ENCODE measurements at places on chromosomes 5 and 9.

DNA sequence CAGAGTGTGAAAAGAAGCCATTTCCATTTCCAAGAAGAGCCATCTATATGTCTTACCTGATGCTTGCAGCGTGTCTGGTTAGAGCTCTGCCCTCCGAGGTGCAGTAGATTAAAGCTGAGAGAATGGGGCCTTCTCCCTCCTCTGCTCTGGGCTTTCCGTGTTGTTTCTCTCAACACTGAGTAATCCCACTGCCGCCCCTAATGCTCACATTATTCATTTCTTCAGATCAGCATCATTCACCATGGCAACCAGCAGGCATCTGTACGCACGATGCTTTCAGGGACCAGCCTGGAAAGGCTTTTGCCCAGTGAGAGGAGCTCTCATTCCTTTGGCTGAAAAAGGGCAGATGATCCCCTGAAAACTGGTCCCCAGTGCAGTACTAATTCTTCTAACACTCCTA lies 79.6 kb downstream of the CYFIP2 start:
- no peak overlapping the region for H3K4me3 ChIP-seq
- no peak overlapping the region for H3K27ac ChIP-seq
- no peaks in the 10 kb centered on the region for H3K27me3 ChIP-seq
- no peak for DNase-seq

DNA sequence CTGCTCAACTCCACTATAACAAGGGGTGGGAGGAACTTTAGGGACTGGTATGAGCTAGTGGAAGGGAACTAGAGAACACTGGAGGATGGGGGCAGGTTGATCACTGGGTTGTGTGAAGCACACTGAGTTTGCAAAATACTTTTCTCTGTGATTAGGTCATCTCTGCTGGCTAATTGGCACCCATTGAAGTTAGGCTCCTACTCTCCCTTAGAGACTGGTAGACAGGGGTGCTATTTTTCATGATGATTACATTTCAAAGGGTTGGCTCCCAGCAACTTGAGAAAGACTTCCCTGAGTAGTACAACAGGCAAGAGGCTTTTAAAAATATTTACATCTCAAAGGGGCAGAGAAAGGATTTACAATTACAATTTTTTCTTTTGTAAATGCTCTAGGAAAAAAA lies 50.4 kb upstream of the MTAP start:
- H3K4me3 ChIP-seq: no peak overlapping the region
- no peak overlapping the region for H3K27ac ChIP-seq
- no peaks in the 10 kb centered on the region for H3K36me3 ChIP-seq
- no peak for DNase-seq

DNA sequence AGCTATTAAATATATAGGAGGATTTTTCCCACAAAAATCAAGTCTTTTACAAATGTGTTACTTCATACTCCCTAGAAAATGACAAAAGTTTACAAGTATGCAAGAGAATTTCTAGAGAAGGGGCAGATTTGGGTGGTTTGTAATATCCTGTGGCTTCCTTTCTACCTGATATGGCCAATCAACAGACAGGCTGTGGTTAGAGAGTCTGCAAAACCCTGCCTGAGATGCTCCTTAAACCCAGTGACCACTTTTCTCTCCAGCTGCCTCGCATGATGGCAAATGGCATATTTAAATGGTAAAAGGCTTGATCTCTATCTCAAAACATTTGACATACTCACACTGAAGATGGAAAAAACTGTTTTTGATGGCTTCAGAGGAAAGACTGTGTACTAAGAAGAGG lies 550.1 kb upstream of the ZNF462 start:
- DNase-seq: no peak
- H3K27me3 ChIP-seq: no peaks in the 10 kb centered on the region
- H3K4me3 ChIP-seq: no peak overlapping the region
- H3K4me1 ChIP-seq: no peaks in the 10 kb centered on the region

DNA sequence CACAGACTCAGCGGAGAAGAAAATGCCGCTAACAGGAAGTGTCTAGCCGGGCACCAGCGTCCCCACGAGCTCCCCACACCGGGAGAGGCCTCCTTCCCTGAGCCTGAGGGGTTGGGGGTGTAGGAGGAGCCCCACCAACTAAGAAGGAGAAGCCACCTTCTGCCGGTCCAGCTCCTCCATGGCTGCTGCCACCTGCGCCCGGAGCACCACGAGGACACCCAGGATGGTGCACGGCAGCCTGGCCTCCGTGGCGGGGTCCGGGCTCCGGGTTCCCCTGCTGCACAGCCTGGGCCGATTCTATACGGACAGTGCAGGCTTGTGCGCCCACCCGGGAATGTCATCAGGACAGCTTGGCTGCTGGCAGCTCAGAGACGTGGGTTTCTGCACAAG lies 297 bp downstream of the LCN8 start:
- H3K36me3 ChIP-seq: no peaks in the 10 kb centered on the region
- H3K27me3 ChIP-seq: no peaks in the 10 kb centered on the region
- no peak overlapping the region for H3K4me3 ChIP-seq
- H3K4me1 ChIP-seq: no peaks in the 10 kb centered on the region

DNA sequence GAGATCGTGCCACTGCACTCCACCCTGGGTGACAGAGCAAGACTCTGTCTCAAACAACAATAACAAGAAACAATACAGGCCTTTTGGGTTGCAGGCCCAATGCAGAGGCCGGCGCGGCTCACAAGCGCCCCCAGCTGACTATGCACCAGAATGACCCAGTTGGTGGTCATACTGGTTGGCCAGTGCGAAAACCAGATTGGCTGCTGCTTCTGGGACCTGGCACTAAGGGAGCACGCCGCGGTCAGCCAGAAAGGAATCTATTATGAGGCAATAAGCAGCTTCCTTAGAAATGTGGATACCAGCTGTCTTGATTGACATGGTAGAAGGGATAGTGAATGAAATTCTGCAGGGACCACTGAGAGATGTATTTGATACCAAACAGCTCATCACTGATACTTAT lies 35.0 kb downstream of the RANBP17 start:
- H3K4me1 ChIP-seq: no peaks in the 10 kb centered on the region
- no peak overlapping the region for H3K27ac ChIP-seq
- H3K4me3 ChIP-seq: no peak overlapping the region
- DNase-seq: no peak
- no peaks in the 10 kb centered on the region for H3K36me3 ChIP-seq

DNA sequence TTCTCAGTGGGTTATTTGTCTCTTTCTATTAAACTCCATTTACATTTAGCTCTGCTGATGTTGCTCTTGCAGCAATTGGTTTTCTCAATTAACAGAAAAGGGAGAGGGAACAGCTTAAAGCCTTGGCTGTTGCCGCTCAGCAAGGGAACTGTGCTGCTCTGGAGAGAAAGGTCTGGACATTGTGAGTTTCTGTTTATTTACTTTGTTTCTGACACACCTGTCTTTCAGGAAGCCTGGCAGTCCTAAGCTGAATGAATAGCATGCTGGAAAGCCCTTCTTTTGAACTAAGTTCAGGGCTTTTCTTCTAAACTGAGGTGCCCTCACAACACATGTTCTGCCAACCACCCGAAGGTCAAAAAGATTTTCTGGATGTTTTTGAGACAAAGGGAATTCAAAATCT lies 491.9 kb downstream of the PDE4D start:
- H3K27ac ChIP-seq: no peak overlapping the region
- H3K4me1 ChIP-seq: no peaks in the 10 kb centered on the region
- DNase-seq: no peak
- H3K36me3 ChIP-seq: no peaks in the 10 kb centered on the region

DNA sequence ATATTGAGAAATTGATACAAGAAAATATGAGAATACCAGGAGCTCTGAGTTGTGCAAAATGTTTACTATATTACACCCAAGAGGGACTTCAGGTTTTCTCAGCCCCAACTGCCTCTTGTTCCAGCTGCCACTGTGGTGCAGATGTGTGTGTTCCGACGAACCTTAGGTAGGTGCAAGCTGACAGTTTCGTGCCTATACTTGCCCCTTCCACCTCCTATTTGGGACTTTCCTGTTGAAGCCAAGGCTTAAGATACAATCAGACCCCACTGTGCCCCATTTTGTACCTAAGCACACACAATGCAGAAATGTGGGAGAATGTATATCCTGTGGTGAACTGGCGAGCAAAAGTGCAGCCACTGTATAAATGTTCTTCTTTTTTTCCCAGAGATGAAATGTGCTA lies 80.2 kb downstream of the LURAP1L start:
- H3K36me3 ChIP-seq: no peaks in the 10 kb centered on the region
- DNase-seq: no peak
- H3K4me1 ChIP-seq: no peaks in the 10 kb centered on the region
- no peak overlapping the region for H3K27ac ChIP-seq

GRCh38 chr9:3027210-3027609 lies 183.3 kb upstream of the PUM3 start:
- H3K27me3 ChIP-seq: no peaks in the 10 kb centered on the region
- H3K4me1 ChIP-seq: no peaks in the 10 kb centered on the region
- H3K36me3 ChIP-seq: no peaks in the 10 kb centered on the region
- DNase-seq: no peak

DNA sequence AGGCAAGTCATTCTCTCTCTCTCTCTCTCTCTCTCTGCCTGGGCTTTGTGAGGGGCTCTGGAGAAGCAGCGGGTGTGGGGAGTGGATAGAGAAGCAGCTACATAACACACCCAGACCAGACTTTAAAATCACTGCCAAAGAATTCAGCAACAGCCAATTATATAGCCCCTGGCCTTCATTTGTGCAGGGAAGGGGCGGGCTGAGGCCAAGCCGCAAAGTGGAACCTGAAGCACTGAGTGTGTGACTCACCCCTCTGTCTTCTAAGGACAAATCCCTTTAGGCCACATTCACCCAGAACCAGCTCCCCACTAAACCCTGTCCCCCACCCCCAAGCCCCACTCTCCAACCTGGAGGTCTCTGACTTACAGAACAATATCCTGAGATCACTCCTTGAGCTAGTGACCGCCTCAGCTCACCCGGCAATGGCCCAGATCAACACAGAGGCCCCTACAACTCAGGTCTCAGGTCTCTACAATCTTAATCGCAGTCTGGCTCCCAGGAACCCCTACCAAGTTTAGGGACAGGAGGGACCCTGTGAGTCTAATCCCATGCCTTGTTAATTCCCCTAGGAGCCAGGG lies 6.0 kb downstream of the B4GALT1 start:
- peak overlapping the region; percentile 98 for H3K27ac ChIP-seq
- no peaks in the 10 kb centered on the region for H3K36me3 ChIP-seq
- DNase-seq: peak; percentile 93
- no peaks in the 10 kb centered on the region for H3K27me3 ChIP-seq
- no peak overlapping the region for H3K4me3 ChIP-seq
- peaks cover 92% of the 10 kb centered on the region for H3K4me1 ChIP-seq

DNA sequence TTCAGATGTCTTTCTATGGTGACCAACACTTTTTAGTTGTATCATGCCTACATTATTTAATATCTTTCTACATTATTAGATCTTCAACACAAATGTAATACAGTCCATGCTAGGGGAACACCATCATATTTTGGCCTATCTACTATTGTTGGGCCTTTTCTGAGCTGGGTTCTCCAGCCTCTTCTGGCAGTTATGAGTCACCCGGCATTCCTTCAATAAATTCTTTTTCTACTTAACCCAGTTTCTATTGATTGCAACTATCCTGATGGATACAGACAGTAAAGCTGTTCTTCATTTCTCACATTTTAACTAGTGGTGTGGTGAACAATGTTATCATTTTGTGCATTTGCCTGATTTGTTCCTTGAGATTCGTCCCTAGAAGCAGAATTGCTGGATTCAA lies 529.3 kb downstream of the BNC2 start:
- H3K4me1 ChIP-seq: peaks cover 26% of the 10 kb centered on the region
- peak overlapping the region; percentile 28 for H3K27ac ChIP-seq
- no peak overlapping the region for H3K4me3 ChIP-seq
- no peaks in the 10 kb centered on the region for H3K27me3 ChIP-seq

DNA sequence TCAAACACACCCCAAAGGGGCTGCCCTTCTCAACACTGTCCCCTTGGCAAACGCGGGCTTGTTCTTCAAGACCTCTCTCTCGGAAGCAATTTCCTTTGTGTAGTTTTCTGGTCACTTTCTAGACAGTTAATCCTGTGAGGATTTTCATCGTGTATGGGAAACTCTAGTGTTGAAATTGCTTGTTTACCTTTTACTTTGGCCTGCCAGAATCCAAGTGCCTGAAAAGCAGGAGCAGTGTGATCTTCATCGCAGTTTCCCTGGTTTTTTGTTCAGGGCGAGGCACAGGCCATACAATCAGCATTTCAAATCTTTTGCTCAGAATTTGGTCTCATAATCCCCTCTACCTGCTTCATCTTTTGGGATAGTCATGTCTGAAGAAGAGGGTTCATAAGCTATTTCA lies 115.7 kb upstream of the C9orf72 start:
- no peak overlapping the region for H3K27ac ChIP-seq
- H3K36me3 ChIP-seq: no peaks in the 10 kb centered on the region
- no peak overlapping the region for H3K4me3 ChIP-seq
- no peak for DNase-seq
- H3K27me3 ChIP-seq: no peaks in the 10 kb centered on the region

GRCh38 chr5:119250946-119251901 lies 104.6 kb upstream of the TNFAIP8 start:
- peaks cover 4% of the 10 kb centered on the region for H3K36me3 ChIP-seq
- H3K27me3 ChIP-seq: no peaks in the 10 kb centered on the region
- H3K4me1 ChIP-seq: no peaks in the 10 kb centered on the region
- no peak for DNase-seq
- no peak overlapping the region for H3K27ac ChIP-seq
- no peak overlapping the region for H3K4me3 ChIP-seq

GRCh38 chr5:91787718-91788117 lies 404.6 kb upstream of the ARRDC3 start:
- DNase-seq: no peak
- H3K27ac ChIP-seq: no peak overlapping the region
- no peak overlapping the region for H3K4me3 ChIP-seq
- H3K27me3 ChIP-seq: no peaks in the 10 kb centered on the region
- no peaks in the 10 kb centered on the region for H3K36me3 ChIP-seq

- no peaks in the 10 kb centered on the region for H3K4me1 ChIP-seq
- no peaks in the 10 kb centered on the region for H3K36me3 ChIP-seq
- no peaks in the 10 kb centered on the region for H3K27me3 ChIP-seq
- no peak for DNase-seq
Observed at GRCh38 chr9:98530275-98530674, 178.5 kb downstream of the GABBR2 start.

GRCh38 chr9:130144703-130145102 lies 27.5 kb upstream of the NCS1 start:
- peaks cover 23% of the 10 kb centered on the region for H3K4me1 ChIP-seq
- H3K27ac ChIP-seq: no peak overlapping the region
- no peaks in the 10 kb centered on the region for H3K36me3 ChIP-seq
- H3K27me3 ChIP-seq: no peaks in the 10 kb centered on the region
- no peak overlapping the region for H3K4me3 ChIP-seq

- H3K36me3 ChIP-seq: no peaks in the 10 kb centered on the region
- DNase-seq: no peak
- no peaks in the 10 kb centered on the region for H3K4me1 ChIP-seq
- H3K27ac ChIP-seq: no peak overlapping the region
- H3K4me3 ChIP-seq: no peak overlapping the region
Observed at GRCh38 chr5:64876203-64876602, 107.5 kb downstream of the CWC27 start.

Measured in vagina (tissue), 2 donors.